Inflammatory macrophage treated with lipopolysaccharide for 4 hours (primary cell): ENCODE measurements at places on chromosomes 7 and 10.

GRCh38 chr10:21518149-21518640 is 7.3 kb downstream of the SKIDA1 start:
- DNase-seq = no peak

DNA sequence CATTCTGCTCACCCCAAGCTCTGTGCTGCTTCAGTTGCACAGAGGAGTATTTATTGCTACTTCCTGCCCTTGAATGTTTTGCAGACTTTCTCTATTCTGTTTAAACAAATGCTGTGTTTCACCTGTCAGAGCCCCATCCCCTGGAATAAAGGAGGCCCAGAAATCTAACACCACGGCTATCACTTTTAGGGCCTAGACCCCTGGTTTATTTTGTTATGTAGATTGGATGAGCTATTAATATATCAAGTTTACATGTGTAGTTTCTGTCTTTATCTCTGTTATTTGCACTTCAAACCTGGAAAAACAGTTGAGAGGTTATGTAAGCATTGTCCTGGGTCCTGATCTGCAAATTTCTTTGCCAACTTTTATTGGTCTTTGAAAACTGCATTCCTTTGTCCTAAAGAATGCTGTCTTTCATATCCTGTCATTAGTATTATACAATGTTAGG is 630.1 kb downstream of the PARD3 start:
- DNase-seq = no peak

- no peak for DNase-seq
These were observed 205.4 kb upstream of the VSTM2A start for GRCh38 chr7:54336800-54337199.

DNA sequence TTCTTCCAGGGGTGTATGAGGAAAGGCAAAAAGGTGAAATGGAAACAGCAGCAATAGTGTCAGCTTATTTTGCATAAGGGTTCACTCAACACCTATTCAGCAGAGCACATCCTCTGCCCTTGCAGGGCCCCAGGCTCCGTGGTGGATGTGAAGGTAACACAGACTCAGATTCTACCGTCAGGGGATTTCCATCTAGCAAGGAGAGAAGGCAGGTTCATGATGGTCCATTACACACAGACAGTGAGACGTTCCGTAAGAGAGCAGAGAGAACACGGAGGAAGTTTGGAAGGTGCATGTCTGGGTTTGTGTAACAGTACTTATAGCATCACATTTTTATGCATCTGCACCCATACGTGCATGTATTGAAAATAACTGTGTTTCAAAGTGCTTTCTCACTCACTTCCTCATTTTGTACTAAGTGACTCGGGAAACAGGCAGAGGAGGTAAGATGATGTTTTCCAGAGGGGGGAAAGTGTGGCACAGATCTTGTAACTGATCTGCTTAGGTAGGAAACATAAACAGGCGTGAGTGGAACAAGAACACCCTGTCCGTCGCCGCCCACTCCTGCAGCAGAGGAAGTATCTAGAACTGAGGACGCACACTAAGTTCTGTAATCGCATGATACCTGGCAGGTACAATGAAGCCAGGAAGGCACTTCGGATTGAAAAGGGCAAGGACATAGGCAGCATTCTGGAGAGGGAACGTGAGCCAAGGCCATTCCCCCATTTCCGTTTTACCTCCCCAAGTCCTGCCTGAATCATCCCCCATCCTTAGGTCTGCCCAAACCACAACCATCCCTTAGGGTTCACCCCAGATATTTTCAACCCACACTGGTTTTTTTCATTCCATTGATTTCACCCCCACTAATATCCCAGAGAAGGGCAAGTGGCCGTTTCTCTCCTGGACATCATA is 1.0 kb upstream of the ENO4 start:
- no peak for DNase-seq

- no peak for DNase-seq
These were observed 98.2 kb downstream of the EXOC6 start for GRCh38 chr10:92946491-92946890.

DNA sequence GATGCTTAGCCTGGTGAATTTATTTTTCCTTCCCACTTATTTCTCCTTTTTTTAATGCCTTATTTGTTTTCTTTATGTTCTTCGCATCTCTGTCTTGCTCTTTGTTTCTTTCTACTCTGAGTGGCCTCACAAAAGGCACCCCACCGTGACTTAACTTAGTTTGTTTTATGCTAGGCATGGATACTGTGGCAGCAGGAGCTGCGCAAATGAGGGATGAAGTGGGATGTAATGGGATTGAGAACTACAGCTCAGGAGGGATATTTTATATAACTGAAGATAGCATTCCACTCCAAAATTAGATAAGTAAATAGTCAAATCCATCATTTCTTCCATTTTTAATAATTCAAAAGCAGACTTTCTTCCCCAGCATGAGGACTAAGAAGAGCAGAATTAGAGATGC is 1.7 kb upstream of the CACNA2D1 start:
- no peak for DNase-seq

DNA sequence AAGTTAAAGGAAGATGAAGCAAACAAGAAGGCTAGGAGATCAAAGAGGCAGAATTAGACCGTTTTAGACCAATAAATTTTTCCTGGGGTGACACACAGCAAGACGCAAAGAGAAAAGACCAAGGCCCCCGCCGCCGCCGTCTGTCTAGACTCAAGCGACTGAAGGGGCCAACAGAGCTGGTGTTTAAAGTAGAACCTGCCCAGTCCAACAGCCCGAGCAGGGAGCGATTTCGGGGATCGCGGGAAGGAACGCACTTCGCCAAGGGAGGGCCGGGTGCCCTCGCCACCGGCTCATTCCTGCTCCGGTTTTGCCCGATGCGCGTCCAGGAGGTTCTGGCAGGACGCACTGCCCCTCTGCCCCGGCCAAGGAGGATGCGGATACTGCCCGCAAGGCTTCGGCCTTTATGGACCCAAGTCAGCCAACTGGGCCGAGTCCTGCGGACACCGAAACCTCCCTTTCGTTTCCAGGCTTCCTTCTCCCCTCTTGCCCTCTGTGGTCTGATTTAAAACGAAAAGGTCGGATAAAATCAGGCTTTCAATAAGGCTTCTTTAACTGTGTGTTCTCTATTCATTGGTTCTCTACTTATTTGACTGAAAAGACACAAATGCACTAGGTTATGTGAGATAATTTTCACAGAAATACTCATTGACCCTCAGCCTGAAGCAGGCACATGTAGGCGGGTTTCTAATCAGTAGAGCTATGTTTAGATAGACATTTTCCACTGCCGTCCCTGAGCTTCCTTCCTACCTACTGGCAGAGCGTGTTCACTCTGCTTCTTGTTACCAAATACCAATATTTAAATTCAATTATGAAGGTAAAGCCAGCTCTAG is 2.2 kb upstream of the HOXA7 start:
- no peak for DNase-seq

DNA sequence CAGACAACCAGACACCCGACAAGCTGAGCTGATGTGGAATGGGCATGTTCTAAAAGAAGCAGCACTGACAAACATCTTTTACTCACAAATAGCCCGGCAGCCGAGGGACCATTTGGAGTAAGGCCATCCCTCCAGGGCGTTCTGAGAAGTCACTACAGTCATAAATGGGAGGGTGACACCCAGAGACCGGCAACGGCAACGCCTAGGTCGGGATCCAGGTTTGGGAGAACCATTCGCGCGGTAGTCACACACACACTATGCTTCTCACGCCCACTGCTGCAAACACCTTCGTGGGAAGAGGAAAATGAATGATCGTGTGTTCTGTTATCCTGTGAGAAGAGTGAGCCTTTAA is 9.8 kb downstream of the TNS3 start:
- no peak for DNase-seq

DNA sequence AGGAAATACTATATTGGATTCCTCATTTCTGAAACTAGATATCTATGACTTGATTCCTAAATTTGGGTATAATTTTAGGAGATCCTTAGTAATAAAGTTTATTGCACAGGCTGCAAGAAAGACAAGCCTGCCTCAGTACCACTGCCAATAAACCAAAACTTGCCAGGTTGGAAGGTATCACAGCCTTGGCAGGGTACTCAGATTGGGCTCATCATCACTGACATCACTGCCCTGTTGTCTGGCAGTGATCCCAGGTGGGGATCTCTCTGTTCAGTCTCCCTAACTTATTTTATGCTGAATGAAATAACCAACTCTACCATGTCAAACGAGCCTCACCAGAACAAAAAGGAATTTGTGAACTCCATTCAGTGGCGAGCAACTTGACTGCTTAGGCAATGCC is 18.8 kb downstream of the FIGNL1 start:
- DNase-seq = no peak

DNA sequence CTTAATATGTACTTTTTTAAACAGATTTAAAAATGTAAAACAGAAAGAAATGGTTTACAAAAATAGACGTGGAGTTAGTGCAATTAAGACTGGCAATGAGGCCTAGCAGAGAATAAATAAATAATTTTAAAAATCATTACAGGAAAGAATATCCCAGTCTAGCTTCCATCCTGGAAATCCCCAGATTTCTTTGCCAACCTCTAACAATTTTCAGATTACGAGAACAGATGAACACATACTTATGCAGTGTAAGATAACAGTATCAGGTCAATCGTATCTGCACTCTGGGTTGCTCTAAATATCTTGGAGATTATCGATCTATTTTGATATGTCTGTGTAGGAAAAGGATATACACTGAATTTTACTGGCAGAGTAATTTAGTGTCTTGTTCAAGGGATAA is 210.5 kb downstream of the SEMA3A start:
- DNase-seq = no peak
